Activated CD4-positive, alpha-beta T cell treated with anti-CD3 and anti-CD28 coated beads, Interleukin-2, amount 50 U/mL, for 1 hour (primary cell): ENCODE measurements at places on chromosomes 11 and 22.

GRCh38 chr11:119433358-119433725 lies 10.4 kb upstream of the THY1 start:
- DNase-seq: no peak

DNA sequence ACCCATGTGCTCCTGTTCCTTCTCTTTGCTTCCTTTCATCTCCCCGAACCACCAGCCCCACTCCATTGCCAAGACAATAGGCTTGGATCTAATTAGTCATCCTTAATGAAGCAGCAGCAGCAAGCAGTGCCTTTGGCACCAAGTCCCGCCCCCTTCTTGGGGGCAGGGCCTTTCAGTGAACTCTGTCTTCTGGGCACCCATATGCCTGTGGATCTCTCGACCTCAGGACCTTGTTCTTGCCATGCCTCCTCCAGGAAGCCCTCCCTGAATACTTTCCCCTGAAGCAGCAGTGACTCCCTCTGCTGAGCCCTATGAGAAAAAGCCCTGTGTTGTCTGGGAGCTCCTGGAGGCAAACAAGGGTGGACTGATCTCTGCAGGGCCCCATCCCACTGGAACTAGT lies 32.1 kb downstream of the ARHGEF17 start:
- DNase-seq: no peak

- no peak for DNase-seq
These were observed 13.2 kb upstream of the MRGPRX2 start for GRCh38 chr11:19073454-19074415.

GRCh38 chr11:62542111-62542745 lies 4.4 kb downstream of the AHNAK start:
- DNase-seq: no peak

DNA sequence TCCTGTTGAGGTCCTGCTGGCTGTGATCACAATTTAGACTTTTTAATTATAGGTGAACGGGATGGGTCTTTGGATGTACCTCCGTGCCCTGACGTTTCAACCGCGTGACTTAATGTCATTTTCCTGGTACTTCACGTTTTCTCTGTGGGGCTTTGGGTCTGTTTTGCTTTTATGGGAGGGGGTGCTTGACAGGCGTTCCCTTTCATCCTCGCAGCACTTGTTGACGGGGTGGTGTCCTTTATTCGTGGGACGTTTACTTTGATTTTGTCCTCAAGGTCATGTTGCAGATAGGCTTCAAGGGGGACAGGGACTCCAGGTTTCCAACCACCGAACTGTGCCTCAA lies 994 bp downstream of the PPP6R3 start:
- no peak for DNase-seq

GRCh38 chr22:25602916-25603315 lies 38.4 kb downstream of the GRK3 start:
- no peak for DNase-seq

DNA sequence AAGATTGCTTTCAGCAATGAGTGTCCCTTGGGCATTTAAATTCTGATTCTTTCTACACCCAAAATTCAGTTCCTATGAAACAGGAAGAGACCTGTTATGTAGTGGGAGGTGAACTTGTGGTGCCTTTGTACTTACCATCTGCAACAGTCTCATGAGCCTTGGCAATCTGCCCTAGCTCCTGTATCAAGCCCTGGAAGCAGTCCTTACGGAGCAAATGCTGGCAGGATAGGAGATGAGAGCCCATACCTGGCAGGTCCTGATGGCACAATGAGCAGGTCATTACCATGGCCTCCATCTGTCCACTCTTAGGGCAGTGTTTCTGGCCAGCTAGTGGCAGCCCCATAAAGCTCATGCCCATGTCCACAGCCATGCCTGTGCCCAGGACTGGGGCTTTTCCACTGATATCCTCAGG lies 10.8 kb downstream of the TRIM66 start:
- no peak for DNase-seq

DNA sequence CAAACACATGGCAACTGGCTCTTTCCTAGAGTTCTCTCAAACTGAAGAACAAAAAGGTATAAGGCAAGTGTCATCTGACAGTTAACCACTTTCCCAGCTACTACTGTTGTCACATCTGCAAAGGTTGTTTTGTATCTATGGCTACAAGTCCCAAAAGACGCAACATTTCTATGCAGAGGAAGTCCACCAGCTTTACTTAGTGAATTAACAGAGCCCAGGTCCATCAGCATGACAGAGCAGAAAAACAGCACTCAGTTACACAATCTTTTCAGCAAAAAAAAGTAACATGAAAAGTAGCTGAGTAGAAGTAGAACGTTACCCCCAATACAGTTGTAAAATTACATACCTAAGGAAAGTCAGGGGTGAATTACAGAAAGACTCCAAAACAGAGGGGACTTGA lies 12.1 kb downstream of the CPSF7 start:
- DNase-seq: no peak

- no peak for DNase-seq
These were observed 26.7 kb downstream of the RRP8 start for GRCh38 chr11:6576471-6577373.

DNA sequence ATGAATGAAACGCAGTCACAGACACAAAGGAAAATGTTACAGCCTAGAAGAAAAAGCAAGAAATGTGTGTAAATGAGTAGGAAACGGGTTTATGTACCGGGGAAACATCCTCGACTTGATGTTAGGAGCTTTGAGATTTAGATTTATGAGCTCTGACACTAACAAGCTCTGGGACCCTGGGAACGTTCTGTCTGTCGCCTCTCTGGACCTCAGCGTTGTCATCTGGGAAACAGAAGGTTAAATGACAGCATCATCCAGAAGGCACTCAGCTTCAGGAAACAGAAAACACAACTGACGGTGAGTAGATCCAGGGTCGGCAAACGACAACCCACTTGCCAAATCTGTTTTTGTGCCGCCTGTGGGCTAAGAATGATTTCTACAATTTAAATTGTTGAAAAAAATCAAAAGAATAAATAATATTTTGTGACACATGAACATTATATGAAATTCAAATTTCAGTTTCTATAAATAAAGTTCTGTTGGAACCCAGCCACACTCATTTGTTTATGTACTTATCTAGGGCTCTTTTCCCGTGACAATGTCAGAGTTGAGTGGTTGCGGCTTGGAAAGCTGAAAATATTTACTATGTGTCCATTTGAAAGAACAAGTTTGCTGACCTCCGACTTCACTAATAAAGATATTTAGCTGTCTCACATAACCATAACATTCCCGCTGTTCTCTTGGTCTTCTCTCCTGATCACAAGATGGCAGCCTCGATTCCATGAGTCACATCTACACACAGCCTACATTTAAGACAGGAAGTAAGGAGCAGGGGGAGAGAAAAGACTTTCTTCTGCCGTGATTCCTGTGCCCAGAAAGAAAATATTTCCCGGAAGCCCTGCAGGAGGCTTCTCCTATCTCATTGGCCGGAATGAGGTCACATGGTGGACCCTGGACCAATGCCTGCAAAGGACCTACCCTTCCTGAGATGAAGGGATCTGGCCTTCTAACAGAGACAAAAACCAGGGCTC lies 47.1 kb upstream of the SYT13 start:
- DNase-seq: no peak

DNA sequence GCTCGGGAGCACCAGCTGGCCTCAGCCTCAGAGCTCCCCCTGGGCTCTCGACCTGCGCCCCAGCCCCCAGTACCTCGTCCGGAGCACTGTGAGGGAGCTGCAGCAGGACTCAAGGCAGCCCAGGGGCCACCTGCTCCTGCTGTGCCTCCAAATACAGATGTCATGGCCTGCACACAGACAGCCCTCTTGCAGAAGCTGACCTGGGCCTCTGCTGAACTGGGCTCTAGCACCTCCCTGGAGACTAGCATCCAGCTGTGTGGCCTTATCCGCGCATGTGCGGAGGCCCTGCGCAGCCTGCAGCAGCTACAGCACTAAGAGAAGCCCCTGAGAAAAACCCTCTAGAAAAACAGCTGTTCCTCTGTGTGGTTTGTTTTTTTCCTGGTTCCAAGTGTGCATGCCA lies 918 bp upstream of the FAM89B start:
- DNase-seq: no peak

GRCh38 chr22:24540470-24540869 lies 14.5 kb downstream of the GUCD1 start:
- DNase-seq: no peak

DNA sequence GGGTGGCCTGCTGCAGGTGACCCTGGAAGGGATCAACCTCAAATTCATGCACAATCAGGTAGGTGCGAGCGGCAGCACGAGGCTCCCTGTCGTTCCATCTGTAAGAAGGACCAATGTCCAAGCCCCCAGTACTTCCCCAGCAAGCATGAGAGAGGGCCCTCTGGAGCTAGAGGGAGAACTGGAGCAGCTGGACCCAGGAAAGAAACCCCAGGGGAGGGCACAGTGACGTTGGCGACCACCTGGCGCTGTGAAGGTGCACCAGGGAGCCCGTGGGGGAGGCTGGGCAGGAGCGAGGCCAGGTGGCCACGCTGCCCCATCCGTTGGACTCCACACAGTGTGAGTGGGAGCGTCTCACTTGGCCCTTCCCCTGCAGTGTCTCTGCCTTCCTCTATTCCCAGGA lies 28.0 kb downstream of the MYBPC3 start:
- DNase-seq: no peak

DNA sequence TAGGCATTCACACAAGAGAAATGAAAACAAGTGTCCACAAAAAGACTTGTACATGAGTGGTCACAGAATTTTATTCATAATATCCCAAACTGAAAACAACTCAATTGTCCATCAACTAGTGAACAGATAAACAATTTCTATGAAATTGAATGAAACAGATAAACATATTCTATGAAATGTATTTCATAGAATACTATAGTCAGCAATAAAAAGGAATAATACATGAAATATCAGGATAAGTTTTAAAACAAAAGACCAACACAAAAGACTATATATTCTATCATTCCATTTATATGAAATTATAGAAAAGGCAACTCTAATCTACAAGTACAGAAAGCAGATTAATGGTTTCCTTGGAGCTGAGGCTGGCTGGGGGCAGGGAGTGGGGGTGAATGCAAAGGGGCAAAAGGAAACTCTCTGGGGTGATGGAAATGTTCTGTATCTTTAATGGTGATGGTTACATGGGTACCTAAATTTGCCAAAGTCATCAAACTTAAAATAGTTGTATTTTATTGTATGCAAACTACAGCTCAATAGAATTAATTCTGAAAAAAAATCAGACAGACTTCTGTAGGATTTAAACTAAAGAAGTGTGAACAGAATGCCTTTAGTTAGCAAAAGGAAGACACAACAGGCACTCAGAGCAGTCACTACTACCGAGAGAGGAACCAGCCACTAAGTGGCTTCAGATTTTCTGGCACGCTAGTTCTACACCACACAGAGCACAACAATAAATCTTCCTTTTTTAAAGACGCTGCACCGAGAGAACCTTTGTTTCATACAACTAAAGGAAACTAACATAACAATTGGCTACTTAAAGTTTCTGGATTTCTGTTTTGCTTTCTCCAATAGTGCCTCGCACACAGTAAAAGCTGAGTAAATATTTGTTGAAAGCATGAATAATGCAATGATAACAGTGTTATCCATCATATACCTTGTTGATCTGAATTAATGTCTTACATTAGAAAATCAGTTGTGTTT lies 15.4 kb downstream of the CCDC34 start:
- DNase-seq: no peak

DNA sequence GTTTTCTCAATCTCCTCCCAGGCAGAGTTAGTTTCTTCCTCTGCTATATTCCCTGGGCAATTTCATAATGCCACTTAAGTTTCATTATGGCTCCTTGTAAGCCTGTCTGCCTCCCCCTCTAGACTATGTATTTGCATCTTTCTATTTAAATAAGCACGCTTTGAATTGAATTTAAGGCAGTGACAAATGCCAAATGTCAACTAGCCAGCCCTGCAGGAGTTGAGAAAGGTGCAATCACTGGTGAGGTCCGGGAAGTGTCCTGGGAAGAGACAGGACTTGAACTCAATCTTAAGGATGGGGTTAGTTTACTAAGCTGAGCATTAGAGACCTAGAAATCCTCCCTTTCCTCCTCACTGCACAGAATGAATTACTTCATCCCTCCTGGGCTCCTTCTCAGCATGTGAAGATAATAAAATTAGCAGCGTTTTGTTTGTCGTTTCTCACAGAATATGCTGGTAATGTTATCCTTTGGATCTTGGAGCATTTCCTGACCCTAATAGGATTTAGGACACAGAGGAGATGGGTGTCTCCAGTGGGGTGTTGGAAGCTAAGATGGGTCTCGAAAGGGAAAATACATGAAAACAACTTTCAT lies 1.6 kb downstream of the TCP11L1 start:
- no peak for DNase-seq

GRCh38 chr11:113293936-113294335 lies 20.4 kb upstream of the TTC12 start:
- DNase-seq: no peak

DNA sequence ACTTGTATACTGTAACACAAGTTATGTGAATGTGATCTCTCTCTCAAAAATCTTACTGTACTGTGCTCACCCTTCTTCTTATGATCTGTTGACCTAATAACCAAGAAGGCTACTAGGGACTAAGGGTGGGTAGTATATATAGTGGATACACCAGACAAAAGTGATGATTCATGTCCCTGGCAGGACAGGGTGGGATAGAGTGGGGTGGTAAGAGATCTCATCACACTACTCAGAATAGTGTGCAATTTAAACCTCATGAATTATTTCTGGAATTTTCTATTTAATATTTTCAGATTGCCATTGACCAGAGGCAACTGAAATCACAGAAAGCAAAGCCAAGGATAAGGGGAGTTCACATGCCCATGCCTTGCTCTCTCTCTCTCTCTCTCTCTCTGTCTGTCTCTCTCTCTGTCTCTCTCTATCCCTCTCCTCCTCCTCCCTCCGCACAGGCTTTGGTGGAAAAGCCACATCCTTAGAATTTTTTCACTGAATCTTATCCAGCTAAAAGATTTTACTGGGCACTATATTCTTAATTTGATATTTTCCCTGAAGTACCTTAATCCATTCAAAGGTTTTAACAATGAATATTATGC lies 12.0 kb upstream of the STK33 start:
- no peak for DNase-seq

- DNase-seq: peak; percentile 18
These were observed 27.6 kb downstream of the PLEKHA7 start for GRCh38 chr11:16986434-16987204.

GRCh38 chr11:5258543-5259262 lies 4.1 kb upstream of the HBG2 start:
- DNase-seq: no peak

- no peak for DNase-seq
These were observed 19.8 kb downstream of the SAMM50 start for GRCh38 chr22:43975041-43975440.

GRCh38 chr11:15195454-15196200 lies 80.9 kb downstream of the INSC start:
- DNase-seq: no peak

GRCh38 chr11:35138943-35139721 lies at the start of gene CD44:
Gene CD44, plus strand, starts transcription at chr11:35139171. Its CDS starts 133 bp downstream, at chr11:35139304.
- peak; percentile 84 for DNase-seq

GRCh38 chr22:46578824-46579561 lies 41.2 kb upstream of the GRAMD4 start:
- no peak for DNase-seq

GRCh38 chr11:118631142-118631909 lies 23.9 kb downstream of the PHLDB1 start:
- DNase-seq: no peak

DNA sequence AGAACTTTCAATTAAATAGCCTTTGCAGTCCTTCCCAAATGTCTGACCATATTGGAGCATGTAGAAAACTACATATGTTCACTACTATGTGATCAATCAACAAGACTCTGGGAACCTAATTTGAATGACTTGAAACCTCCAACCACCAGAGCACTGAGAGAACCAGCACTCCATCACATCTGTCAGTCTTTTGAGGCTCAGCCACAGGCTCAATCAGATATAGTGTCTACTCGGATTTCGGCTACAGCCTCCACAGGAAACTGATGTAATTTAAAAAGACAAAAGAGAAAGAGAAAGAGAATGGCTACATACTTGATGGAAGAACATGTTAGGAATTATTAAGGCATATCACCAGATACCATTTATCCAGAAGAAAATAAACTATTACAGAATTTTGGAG lies 859.0 kb downstream of the FAM181B start:
- no peak for DNase-seq
